ENCODE measurements at places on chromosomes 6 and 20.
A peak's percentile ranks its signal among the peaks of the same experiment; 100 is the strongest.

DNA sequence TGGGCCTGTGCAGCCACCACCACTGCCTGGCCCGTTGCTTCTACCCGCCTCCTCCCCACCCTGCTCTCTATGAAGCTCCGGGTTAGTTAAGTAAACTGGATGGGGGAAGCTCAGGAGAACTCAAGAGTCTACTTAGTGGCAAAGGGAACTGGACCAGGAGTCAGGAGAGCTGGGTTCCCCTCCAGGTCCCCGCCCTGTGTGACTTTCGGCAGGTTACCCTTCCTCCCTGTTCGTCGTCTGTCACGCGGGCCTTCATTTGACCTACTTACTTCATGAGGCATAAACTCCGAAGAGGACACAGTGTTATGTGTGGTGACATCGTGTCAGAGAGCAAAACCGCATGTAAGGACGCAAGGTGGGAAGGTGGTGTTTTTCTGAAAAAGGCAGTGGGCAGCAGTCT, 75.3 kb downstream of the TCP11 start:
- no peak for DNase-seq

DNA sequence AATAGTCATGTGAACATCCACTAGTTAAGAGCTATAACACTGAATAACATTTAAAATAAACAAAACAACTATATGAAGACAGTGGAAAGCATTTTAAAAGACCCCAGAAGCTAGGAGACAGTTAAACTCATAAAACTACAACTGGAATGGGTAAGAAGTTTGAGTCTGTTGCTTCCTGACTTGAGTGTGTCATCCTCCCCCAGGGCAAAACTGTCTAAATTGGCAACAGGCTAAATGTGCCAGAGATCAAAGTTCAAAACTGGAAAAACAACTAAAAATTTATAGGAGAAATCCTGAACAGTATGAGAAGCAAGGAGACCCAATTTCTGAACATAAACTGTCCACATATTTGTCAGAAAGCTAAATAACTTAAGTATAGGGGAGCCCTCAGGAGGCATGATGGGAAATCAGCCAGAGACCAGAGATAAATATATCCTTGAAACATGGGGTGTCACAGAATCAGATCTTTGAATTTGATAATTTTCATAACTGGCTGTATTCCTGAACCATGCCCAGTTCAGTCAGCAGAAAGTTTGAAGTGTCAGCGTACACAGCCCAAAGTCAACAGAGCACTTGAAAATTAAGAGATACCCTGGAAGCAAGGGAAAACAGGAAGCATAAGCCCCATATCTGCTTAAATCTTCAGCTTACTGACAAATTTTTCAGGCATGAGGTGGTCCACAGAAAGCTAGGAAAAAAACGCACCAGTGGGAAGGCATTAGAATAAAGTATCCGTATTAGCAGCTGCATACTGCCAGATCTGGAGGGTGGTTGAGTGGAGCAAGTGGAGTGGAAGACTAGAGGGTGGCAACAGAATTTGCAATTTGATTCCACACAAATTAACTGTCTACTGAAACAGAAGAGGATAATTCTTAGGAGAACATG, 516.1 kb upstream of the MAN1A1 start:
- no peak for DNase-seq

DNA sequence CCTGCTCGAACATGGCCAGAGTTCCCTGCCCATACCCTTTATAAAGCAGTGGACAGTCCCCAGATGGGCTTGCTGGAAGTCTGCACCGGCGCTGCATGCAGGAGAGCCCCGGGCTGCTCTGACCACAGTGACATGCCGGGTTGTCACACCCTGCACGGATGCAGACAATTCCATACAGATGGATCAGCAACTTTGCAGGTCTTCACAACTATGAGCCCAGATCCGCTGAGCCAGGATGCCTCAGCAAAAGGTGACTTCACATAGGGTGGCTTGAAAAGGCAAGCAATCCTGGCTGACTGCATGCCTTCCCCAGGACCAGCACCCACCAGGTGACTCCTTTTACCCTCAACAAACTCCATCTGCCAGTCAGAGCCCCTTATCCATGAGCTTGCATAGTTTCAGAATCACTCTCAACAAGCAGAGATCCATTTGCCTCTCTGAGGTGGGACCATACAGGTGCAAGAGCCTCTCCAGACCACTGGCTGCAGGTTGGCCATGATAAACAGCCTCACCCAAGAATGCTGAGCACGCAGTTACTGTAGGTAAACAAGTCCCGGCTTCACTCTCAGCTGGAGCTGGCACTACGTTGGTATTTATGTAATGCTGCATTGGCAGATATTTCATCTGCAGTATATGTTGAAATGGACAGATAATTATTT, 183.0 kb upstream of the QKI start:
- DNase-seq = no peak

- peak; percentile 23 for DNase-seq
Observed at GRCh38 chr6:43669050-43669921, 18.3 kb downstream of the MRPS18A start.

GRCh38 chr6:32854376-32855178, 585 bp downstream of the PSMB9 start:
- DNase-seq = peak; percentile 42

DNA sequence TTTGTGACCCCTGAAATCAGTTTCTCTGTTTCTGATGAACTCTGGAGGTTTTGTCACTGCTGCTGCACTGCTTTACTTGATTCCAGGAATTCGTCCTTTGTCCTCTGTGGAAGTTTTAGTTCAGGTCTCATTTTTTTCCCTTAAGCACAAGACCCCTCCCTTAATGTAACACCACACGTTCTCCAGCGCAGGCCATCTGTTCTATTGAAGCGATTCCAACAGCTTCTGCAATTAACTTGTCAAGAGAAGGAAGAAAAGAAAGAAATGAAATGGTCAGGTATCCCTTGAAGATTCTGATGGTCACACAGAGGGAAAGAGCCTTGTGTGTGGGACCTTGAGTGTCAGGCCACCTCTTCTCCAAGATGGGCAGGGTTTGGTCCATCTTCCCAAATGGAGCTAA, 7.8 kb upstream of the MAS1L start:
- DNase-seq = no peak

DNA sequence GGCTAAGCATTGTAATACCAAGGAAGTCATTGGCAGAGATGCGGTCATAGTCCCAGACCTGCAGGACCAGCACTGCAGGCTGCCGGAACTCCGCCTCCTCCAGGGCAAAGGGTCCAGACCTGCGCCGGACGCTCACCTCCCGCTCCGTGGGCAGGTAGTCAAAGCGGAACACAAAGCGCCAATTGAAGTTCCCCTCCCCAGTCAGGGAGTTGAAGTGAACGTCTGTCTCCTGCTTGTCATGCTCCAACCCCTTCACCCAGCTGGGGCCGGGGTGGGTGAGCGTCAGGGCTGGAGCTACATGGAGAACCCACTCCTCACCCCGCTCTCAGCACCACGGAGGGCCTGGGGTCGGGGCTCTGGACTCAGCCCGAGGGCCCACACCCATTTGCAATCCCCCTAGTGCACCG, 18.2 kb downstream of the ERGIC3 start:
- no peak for DNase-seq

GRCh38 chr20:36173451-36173933, 19.0 kb downstream of the EPB41L1 start:
- DNase-seq = no peak

GRCh38 chr20:63857764-63858392, 3.4 kb upstream of the ABHD16B start:
- peak; percentile 87 for DNase-seq

GRCh38 chr6:71886184-71887005, at the start of gene RIMS1:
RIMS1 (plus strand) TSS chr6:71886550; CDS start chr6:71887024, 474 bp downstream.
- DNase-seq = no peak

- peak; percentile 45 for DNase-seq
Observed at GRCh38 chr20:57514273-57514751, 10.6 kb downstream of the CTCFL start.

- no peak for DNase-seq
Observed at GRCh38 chr6:125985522-125985921, 818 bp upstream of the TRMT11 start.

GRCh38 chr6:130307752-130308361, 58.0 kb upstream of the TMEM200A start:
- peak; percentile 90 for DNase-seq

DNA sequence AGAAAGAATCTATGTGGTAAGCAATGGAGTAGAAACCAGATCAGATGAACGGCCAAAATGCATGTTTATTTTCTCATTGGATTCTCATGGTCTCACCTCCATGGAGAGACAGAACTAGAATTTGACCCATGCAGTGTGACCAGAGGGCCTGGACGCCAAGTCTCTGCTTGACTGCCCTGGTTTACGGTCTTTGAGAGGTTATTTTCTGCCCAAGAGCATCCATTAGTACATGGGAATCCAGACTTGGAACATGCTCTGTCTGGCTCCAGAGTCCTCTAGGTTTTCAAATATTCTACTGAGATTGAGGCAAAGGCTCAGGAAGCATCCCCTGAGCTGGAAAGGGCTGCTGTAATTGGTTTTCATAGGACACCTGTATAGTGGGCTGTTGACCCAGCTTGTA, 45.5 kb upstream of the UST start:
- no peak for DNase-seq

DNA sequence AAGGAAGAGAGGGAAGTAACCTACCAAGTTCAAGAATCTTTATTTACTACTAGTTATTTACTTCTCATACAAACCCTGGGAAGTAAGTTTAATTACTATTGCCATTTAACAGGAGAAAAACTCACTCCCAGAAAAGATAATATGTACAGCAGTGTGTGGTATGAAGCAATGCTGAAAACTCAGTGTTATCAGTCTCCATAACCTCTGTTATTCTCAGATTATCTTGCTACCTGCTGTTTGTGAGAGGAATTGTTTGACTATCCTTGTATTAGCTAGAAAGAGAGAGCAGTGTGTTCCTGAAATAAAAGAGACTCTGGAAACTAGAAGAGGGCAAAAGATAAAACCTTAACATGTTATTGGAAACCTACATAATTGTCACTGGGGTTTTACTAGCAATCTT, 38.2 kb downstream of the ADGRB3 start:
- DNase-seq = no peak

DNA sequence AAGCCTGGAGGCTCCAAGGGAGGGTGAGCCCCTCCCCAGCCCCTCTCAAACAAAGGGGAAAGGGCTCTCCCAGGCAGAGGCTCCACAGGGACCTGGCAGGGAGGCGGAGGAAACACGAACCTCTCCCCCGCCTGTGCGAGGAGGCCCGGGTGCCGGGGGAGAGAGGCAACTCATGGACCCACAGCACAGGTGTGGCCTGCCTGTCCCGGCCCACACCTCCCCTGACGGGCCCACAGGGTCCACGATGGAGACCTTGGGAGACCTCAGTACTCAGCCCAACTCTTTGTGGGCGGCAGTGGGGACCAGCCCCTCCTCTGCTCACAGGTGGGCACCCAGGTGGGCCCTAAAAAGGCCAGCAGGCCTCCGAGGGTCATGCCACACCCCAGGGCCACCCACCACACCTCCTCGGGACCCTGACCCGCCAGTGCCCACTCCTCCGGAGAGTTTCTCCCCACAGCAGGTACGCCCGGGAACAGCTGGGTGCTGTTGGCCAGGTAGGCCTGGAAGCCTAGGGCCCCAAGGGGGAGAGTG, 12.2 kb downstream of the LAMA5 start:
- DNase-seq = no peak

GRCh38 chr6:145815309-145816274, 997 bp upstream of the FBXO30 start:
- peak; percentile 29 for DNase-seq

DNA sequence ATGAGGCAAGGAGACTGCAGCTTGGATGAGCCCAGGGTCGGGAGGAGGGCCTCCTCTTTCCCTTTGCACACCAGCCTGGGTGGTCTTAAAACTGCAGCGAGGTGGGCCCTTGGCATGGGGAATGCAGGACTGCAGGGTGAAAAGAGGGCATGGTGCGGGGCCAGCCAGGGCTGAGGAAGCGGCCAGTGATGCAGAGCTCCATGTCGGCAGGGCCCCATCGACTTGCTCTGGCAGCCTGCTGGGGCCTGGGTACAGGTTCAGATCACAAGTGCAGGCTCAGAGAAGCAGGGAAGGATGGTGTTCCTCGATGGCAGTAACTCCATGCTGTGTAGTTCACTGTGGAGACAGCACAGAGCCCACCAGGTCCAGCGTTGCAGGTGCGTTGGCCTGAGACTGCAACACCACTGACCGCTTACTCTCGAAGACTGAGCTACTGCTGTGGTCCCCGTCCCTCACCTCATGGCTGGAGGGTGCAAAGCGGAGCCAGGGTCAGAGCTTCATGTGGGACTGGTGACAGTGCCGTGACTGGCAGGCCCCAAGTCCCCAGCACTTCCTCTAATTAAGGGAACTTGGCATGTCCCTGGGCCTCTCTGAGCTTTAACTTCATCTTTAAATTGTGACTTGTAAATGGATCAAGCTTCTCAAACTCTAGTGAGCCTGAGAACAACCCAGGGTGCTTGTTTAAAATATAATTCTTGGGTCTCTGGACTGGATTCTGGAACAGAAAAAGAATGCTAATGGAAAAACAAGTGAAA, 223.2 kb downstream of the SYNDIG1 start:
- no peak for DNase-seq

- no peak for DNase-seq
Observed at GRCh38 chr6:110741517-110741916, 73.8 kb downstream of the CDK19 start.

DNA sequence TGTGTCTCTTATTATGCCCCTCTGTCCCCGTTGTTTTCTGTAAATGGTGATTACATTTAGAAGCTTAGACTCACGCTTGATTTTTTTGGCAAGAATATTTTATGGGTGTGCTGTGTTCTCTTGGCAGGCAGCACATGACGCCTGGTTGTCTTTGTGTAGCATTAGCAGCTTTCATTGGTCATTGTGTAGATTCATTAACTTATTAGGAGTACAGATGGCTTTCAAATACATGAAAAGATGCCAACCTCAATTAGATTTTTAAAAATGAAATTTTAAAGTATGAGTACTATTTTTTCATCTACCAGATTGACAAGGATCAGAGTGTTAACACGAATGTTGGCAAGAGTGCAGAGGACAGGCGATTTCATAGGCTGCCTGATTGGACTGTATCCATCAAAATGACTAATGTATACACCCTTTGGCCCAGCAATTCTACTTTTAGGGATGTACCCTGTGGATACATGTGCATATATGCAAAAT, 15.2 kb downstream of the COX4I2 start:
- DNase-seq = peak; percentile 63

- peak; percentile 48 for DNase-seq
Observed at GRCh38 chr6:143110996-143111395, 50.3 kb downstream of the AIG1 start.

DNA sequence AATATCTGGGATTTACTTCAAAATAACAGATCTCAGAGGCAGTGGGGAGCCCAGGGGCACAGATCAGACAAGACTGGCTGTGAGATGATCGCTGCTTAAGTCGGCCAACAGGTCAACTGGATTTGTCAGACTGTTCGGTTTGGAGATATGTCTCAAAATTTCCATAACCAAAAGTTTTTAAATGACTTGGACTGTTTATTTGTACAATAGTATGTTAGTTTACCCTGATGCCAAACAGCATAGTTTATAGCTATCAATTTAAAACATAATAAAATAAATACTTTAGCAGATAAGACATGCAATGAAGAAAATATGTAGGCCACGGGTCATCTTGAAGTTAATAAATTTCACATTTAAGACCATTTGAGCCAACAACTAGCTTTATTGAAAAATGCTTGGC, 126.7 kb downstream of the IRF4 start:
- no peak for DNase-seq

Data from HCEC 1CT (cell line).